ENCODE measurements at places on chromosomes 2 and 18.

DNA sequence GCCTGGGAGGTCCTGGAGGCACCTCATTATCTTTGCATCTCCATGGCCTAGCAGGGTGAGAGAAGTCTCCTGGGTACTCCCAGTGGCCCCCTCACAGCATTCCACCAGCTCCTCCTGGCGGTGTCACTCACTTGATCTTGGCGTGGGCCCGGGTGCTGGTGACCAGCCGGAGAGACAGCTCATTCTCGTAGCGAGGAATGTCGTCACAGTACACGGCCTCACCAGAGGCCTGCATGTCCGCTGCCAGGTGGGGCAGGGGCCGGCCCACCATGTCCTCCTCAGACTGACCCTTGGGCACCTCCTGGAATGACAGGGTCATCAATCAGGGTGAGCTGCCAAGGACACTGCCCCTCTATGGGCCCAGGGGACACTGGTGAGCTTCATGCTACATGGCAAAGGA lies 42.4 kb downstream of the XDH start:
- no peak for DNase-seq

- no peak for DNase-seq
These were observed 104.7 kb upstream of the CD302 start for GRCh38 chr2:159902722-159903121.

DNA sequence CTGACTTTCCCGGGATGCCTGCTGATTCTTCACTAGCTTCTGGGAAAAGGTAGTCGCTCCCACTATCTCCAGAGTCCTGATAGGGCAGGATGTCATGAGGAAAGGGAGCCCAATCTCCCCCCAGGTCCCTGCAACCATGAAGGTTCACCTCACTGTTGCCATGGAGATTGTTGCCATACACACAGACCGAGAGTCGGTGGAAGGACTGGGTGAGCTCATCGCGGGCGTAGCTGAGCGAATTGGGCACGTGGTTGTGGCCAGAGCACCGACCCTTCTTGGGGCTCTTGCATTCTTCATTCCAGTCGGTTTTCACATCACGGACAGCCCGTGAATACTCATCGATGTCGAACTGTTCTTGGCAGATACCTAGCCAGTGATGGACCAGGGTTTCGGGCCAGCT lies 97.4 kb downstream of the MEP1B start:
- no peak for DNase-seq

DNA sequence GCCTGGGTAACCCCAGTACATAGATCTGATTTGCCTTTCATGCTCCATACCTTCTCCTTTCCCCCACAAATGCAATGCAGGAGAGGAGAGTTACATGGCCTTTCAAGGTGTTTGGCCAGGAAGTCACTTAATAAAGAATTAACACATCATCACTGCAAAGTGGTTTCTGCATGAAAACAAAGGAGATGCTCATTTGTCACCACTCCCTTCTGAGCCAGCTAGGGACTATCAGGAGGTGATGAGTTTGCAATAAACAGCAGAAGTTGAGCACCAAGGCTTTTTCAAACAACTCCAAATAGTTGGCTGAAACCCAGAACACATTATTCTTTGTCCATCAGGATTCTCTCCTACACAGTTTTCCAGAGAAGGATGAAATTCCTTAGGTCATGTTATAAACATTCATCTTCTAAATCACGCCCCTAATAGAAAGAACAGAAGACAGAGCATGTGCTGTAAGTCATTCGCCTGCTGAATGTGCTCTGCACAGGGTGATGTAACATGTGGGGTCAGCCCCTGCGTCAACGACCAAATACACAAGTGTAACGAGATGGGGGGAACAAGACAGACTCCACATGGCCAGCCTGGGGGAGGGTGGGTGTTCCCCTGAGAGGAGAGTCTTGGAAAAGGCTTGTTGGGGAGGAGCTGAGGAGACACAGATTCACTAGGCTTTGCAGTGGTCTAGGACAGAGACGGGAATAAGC lies 87.3 kb upstream of the RMDN2 start:
- no peak for DNase-seq

GRCh38 chr18:45567123-45567522 lies 48.2 kb upstream of the SLC14A2 start:
- DNase-seq = no peak

DNA sequence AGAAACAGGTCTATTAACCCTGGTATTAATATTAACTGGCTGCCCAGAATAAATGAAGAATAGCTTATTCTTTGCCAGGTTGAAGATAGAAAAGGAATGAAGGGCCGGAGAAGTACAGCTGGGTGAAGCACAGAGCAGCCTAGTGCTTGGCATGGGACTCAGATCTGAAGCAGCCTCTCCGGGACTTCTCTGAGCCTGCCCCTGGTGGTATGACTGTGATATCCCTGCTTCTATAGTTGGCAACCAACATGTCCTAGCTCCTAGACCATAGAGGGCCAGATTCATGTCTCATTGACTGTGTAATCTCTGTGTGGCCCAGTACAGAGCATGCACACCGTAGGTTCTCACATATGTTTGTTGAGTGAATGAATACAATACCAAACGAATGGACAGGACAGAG lies 107.8 kb downstream of the MSH2 start:
- no peak for DNase-seq
